CD8-positive, alpha-beta memory T cell (primary cell): ENCODE measurements at places on chromosomes 1 and 21. TPM values are rescaled to one million over a fixed set of nuclear protein-coding genes. Genes with fewer than 3 reads are reported as not detected.

DNA sequence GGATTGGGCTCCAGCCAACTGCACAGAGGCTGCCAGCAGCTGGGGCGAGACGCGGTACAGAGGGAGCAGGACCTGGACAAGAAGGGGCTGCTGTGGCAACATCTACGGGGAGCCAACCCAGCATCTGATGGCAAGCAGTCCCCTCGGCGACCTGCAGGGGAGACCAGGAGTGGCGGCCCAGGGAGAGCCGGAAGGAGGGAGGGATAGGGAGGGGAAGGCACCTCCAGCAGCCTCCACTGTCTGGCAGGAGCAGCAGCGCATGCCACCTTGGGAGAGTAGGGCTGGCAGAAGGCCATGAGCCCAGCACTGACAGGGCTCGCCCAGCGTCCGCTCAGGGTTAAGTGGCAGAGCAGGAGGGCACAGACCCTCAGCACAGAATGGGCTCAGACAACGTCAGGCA lies 17.3 kb downstream of the CHD5 start:
- no peak for DNase-seq
- H3K36me3 ChIP-seq = no peaks in the 10 kb centered on the region
- H3K4me3 ChIP-seq = no peak overlapping the region
- H3K27me3 ChIP-seq = no peaks in the 10 kb centered on the region
- no peaks in the 10 kb centered on the region for H3K4me1 ChIP-seq
- H3K27ac ChIP-seq = no peak overlapping the region

DNA sequence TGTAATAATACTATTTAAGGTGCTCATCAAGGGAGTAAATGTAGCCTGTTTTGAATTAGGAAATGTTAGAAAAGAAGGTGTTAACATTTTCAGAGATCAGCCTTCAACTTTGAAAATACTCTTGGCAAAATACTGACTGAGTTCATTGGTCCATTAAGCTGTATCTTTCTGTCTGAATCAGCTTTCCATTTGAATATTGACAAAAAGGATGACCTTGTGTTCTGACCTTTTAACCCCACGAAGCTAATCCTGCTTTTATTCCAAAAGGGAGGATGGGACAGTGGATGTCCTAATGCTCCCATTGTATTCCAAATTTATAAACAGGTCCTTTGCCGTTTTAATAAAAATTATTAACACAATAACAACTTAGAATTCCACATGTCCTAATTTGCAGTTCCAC lies 259.7 kb upstream of the NRIP1 start:
- no peaks in the 10 kb centered on the region for H3K27me3 ChIP-seq
- no peaks in the 10 kb centered on the region for H3K36me3 ChIP-seq
- DNase-seq = no peak
- H3K4me3 ChIP-seq = no peak overlapping the region

GRCh38 chr1:245051349-245052221 lies 103.2 kb upstream of the KIF26B start:
- no peaks in the 10 kb centered on the region for H3K4me1 ChIP-seq
- DNase-seq = no peak
- peak overlapping the region; percentile 33 for H3K4me3 ChIP-seq
- H3K27me3 ChIP-seq = no peaks in the 10 kb centered on the region

GRCh38 chr21:25563361-25564116 lies 43.7 kb downstream of the MRPL39 start:
- peak overlapping the region; percentile 45 for H3K27ac ChIP-seq
- H3K4me3 ChIP-seq = peak overlapping the region; percentile 63
- peak; percentile 8 for DNase-seq
- no peaks in the 10 kb centered on the region for H3K36me3 ChIP-seq
- no peaks in the 10 kb centered on the region for H3K27me3 ChIP-seq

DNA sequence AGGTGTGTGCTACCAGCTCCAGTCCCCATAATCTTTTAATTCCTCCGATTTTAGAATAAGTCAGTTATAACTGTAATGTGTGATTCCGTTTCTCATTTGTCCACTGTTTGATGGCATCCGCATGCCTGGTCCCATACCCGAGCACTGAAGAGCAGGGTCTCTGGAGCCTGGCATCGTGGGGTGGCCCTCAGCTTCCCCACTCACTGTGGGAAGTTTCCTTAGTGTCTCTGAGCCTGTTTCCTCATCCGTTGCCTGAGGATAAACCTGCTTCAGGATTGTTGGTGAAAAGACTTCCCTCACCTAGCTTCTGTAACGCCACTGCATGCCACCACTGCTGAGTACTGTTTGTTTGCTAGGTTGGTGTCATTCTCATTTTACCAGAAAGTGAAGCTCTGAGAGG lies 19.5 kb downstream of the PARK7 start:
- peaks cover 7% of the 10 kb centered on the region for H3K4me1 ChIP-seq
- peaks cover 54% of the 10 kb centered on the region for H3K36me3 ChIP-seq
- H3K4me3 ChIP-seq = no peak overlapping the region
- no peak overlapping the region for H3K27ac ChIP-seq

The ZNF687 gene
- 23.8 TPM for total RNA-seq

The GJB3 gene
- not detected for total RNA-seq
